Esophagus squamous epithelium (tissue), 5 donors: ENCODE measurements at places on chromosomes 6 and 20.

DNA sequence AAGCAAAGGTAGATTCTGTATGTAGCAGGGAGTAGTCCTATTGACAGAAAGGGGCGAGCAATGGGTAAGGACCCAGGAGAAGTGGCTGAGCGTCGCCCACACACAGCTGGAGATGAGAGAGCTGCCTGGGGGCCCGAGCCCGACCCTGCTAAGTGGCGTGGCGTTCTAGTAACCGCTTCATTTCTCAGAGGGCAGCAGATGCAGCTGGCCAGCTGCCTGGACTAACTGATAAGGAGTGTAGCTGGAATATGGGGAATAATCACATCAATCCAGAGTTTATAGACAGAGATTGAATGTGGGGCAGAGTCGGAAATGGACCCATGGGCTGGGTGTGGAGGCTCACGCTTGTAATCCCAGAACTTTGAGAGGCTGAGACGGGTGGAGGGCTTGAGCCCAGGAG lies 64.4 kb downstream of the EZR start:
- no peaks in the 10 kb centered on the region for H3K36me3 ChIP-seq
- no peak for DNase-seq
- no peaks in the 10 kb centered on the region for H3K27me3 ChIP-seq
- no peaks in the 10 kb centered on the region for H3K4me1 ChIP-seq
- H3K27ac ChIP-seq, result no peak overlapping the region

DNA sequence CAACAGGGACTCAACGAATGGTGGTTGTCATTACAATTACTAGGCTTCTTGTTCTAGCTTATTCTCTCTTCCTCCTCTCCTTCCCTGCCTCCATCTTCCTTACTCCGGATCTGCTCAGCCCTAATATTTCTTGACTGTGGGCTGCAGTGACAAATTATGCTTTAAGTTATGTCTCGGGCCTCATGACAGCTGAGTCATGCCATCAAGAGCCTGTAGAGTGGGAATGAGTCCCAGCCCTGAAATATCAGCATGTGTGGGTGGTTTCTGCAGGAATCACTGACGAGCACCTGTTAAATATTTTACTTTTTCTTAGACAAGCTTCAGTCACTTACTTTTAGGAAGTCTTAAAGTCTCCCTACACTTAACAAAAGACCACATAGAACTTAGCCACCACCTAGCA lies 83.1 kb upstream of the CBLN4 start:
- H3K4me3 ChIP-seq, result no peak overlapping the region
- no peak for DNase-seq
- H3K27me3 ChIP-seq, result no peaks in the 10 kb centered on the region
- H3K4me1 ChIP-seq, result no peaks in the 10 kb centered on the region
- H3K36me3 ChIP-seq, result no peaks in the 10 kb centered on the region
- H3K27ac ChIP-seq, result no peak overlapping the region

DNA sequence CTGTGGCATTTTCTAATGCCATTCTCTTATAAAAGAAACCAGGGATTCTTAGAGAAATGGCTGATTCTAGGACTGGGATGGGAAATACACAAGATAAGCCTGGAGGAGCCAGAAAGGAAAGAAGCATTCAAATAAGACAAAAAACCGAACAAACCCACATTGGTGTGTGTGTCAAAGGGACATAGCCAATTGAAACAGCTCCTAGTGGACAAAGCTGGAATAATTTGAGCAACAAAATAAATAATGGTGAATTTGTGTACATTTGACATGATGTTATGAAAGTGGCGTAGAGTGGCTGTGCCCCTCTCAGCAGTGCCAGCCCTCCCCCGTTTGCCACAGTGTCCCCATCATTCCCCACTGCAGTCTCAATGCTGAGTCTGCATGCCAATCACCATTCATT lies 55.5 kb downstream of the B3GAT2 start:
- H3K27me3 ChIP-seq, result no peaks in the 10 kb centered on the region
- H3K27ac ChIP-seq, result no peak overlapping the region
- no peaks in the 10 kb centered on the region for H3K36me3 ChIP-seq
- no peak overlapping the region for H3K4me3 ChIP-seq

DNA sequence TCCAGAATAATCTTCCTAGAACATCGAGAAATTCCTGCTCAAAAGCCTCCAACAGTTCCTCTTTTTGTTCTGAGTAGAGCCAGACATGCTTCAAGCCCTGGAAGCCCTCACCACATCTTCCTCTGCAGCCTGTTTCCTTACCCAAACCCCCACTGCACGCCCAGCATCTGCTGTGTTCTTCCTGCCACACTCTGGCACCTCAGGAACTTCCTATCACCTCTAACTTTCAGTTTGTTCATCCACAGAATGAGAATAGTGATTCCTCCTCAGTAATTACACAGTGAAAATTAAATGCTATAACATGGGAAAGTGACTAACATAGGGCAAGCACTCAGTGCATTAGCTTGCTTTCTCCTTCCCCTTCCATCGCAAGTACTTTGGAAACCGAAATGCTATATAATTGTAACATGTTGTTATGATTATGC lies 26.3 kb downstream of the C6orf89 start:
- no peak overlapping the region for H3K4me3 ChIP-seq
- peaks cover 3% of the 10 kb centered on the region for H3K4me1 ChIP-seq
- no peaks in the 10 kb centered on the region for H3K27me3 ChIP-seq
- H3K36me3 ChIP-seq, result no peaks in the 10 kb centered on the region

- no peak overlapping the region for H3K27ac ChIP-seq
- no peaks in the 10 kb centered on the region for H3K36me3 ChIP-seq
- no peak for DNase-seq
- no peak overlapping the region for H3K4me3 ChIP-seq
- no peaks in the 10 kb centered on the region for H3K27me3 ChIP-seq
Observed at GRCh38 chr6:47789553-47789952, 7.7 kb downstream of the OPN5 start.

DNA sequence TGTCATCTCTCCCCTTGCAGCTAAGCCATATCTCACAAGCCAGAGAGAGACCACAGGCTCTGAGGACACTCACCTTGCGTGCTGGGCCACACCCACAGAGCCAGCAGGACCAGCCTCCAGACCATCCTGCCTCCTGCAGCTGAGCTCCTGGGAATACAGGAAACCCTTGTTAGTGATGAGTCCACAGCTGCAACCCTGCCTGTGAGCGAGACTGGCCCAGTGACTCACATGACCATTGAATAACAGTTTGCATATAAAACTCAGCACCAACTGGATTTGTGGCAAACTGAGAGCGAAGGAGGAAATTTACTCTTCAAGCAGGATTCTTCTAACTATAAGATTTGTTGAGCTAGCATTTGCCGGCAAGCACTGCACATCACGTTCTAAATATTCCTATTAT lies 3.0 kb downstream of the THBS2 start:
- H3K27me3 ChIP-seq, result no peaks in the 10 kb centered on the region
- H3K27ac ChIP-seq, result peak overlapping the region; percentile 65
- H3K4me3 ChIP-seq, result peak overlapping the region; percentile 35
- no peaks in the 10 kb centered on the region for H3K4me1 ChIP-seq
- no peak for DNase-seq

DNA sequence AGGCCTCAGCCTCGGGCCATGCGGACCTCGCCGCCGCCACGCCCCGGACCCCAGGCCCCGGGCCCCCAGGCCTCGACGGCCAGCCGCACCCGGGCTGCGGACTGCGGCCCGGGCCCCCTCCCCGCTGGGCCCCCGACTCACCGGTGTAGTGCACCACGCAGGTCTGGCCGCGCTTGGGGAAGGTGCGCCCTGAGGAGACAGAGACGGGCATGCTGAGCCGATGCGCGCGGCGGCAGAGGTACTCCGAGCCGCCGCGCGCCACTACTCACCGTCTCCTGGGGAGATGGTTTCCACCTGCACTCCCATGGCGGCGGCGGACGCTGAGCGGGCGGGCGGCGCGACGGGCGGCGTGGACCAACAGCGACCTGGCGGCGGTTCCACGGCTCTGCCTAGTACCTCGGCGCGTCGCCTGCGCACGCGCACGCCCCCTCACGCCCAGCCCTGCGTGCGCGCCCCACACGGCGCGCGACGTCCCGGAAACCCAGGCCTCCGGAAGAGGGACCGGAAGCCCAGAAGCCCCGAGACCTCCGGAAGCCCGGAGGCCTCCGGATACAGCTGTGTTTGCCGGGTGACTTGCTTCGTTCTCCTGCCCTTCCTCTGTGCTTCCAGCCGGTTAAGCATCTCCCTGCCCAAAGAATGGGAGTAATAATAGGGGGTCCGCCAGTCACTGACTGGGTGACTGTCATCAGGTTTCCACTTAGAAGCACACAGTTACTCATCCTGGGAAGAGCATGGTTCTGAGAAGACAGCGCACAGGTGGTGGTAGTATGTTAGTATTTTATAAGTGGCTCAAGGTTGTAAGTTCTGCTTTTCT lies at the start of gene FKBP1A:
Gene FKBP1A (minus strand): TSS at position 362 of the 814 bp plus-strand sequence. CDS start 56 bp downstream, at position 306.
- H3K27me3 ChIP-seq, result no peaks in the 10 kb centered on the region
- DNase-seq, result peak; percentile 64
- no peaks in the 10 kb centered on the region for H3K36me3 ChIP-seq
- H3K27ac ChIP-seq, result peak within 1 kb of the TSS; percentile 91

GRCh38 chr6:105536961-105537360 lies 134.1 kb upstream of the PREP start:
- H3K4me3 ChIP-seq, result no peak overlapping the region
- peak overlapping the region; percentile 26 for H3K27ac ChIP-seq
- H3K4me1 ChIP-seq, result peaks cover 21% of the 10 kb centered on the region
- H3K27me3 ChIP-seq, result no peaks in the 10 kb centered on the region

DNA sequence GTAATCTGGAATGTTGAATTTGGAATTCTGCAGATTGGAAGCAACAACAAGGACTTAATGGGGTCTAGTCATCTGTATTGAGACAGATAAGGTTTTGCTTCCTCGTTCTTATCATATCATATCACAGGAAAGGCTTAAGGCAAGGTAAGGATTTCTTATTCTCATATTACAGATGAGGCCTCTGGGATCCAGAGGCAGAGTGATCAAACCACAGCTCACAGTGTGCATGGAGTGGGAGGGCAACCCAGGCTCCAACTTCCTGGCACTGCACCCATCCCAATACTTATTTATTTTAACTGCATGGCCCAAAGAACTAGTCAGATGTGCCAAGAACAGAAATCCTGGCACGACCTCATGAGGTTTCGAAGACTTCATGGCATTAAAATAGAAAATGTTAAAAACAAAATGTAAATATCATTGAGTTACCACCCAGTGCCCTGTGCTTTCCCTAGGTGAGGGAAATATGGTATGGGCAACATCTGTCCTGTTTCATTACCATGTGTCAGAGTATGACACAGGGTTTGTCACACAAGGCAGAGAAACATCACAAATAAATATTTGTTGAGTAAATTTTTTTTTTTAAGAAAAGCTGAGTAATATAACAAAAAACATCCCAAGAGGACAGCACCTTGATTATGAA lies 191.9 kb downstream of the ISM1 start:
- no peaks in the 10 kb centered on the region for H3K4me1 ChIP-seq
- no peak overlapping the region for H3K27ac ChIP-seq
- no peaks in the 10 kb centered on the region for H3K27me3 ChIP-seq
- H3K36me3 ChIP-seq, result no peaks in the 10 kb centered on the region

GRCh38 chr6:154093231-154094044 lies 54.4 kb downstream of the OPRM1 start:
- H3K4me1 ChIP-seq, result no peaks in the 10 kb centered on the region
- no peaks in the 10 kb centered on the region for H3K36me3 ChIP-seq
- H3K4me3 ChIP-seq, result no peak overlapping the region
- H3K27me3 ChIP-seq, result no peaks in the 10 kb centered on the region
- no peak overlapping the region for H3K27ac ChIP-seq

- peaks cover 19% of the 10 kb centered on the region for H3K4me1 ChIP-seq
- peak overlapping the region; percentile 88 for H3K4me3 ChIP-seq
- H3K27me3 ChIP-seq, result no peaks in the 10 kb centered on the region
- peak overlapping the region; percentile 93 for H3K27ac ChIP-seq
- no peaks in the 10 kb centered on the region for H3K36me3 ChIP-seq
- peak; percentile 18 for DNase-seq
Observed at GRCh38 chr6:167826230-167826895, 348 bp upstream of the AFDN start.

- no peaks in the 10 kb centered on the region for H3K27me3 ChIP-seq
- no peak overlapping the region for H3K4me3 ChIP-seq
- H3K4me1 ChIP-seq, result no peaks in the 10 kb centered on the region
- no peak overlapping the region for H3K27ac ChIP-seq
Observed at GRCh38 chr20:33328157-33329137, 45.4 kb downstream of the BPIFB1 start.

GRCh38 chr6:127592964-127593363 lies 16.0 kb downstream of the C6orf58 start:
- H3K27me3 ChIP-seq, result peaks cover 3% of the 10 kb centered on the region
- H3K36me3 ChIP-seq, result no peaks in the 10 kb centered on the region
- no peak for DNase-seq
- H3K4me1 ChIP-seq, result peaks cover 13% of the 10 kb centered on the region
- no peak overlapping the region for H3K27ac ChIP-seq

DNA sequence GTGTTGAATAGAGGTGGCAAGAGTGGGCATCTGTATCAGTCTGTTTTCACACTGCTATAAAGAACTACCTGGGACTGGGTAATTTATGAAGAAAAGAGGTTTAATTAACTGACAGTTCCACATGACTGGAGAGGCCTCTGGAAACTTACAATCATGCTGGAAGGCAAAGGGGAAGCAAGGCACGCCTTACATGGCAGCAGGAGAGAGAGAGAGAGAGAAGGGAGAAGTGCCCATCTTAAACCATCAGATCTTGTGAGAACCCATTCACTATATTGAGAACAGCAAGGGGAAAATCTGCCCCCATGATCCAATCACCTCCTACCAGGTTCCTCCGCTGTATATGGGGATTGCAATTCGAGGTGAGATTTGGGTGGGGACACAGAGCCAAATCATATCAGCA lies 18.6 kb upstream of the PPP1R14C start:
- H3K4me1 ChIP-seq, result no peaks in the 10 kb centered on the region
- H3K27me3 ChIP-seq, result no peaks in the 10 kb centered on the region
- no peaks in the 10 kb centered on the region for H3K36me3 ChIP-seq

GRCh38 chr6:82179415-82179814 lies 68.1 kb downstream of the IBTK start:
- no peak for DNase-seq
- H3K36me3 ChIP-seq, result peaks cover 5% of the 10 kb centered on the region
- H3K4me1 ChIP-seq, result no peaks in the 10 kb centered on the region
- no peak overlapping the region for H3K4me3 ChIP-seq
- no peak overlapping the region for H3K27ac ChIP-seq

DNA sequence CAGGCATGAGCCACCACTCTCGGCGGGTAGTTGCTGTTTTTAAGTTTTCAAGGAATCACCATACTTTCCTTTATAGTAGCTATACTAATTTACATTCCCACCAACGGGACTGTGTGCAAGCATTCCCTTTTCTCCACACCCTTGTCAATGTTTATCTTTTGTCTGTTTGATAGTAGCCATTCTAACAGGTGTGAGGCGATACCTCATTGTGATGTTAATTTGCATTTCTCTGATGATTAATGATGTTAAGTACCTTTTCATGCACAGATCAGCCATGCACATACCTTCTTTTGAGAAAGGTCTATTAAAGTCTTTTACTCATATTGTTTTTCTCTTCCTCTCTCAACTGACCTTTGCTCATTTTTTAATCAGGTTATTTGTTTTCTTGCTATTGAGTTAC lies 43.0 kb upstream of the CCND3 start:
- H3K36me3 ChIP-seq, result no peaks in the 10 kb centered on the region
- no peak overlapping the region for H3K27ac ChIP-seq
- no peak for DNase-seq
- no peak overlapping the region for H3K4me3 ChIP-seq
- H3K27me3 ChIP-seq, result no peaks in the 10 kb centered on the region
- no peaks in the 10 kb centered on the region for H3K4me1 ChIP-seq
